ENCODE measurements at places on chromosomes 2 and 18.

- DNase-seq = no peak
These were observed 44.2 kb upstream of the MFF start for GRCh38 chr2:227280895-227281294.

DNA sequence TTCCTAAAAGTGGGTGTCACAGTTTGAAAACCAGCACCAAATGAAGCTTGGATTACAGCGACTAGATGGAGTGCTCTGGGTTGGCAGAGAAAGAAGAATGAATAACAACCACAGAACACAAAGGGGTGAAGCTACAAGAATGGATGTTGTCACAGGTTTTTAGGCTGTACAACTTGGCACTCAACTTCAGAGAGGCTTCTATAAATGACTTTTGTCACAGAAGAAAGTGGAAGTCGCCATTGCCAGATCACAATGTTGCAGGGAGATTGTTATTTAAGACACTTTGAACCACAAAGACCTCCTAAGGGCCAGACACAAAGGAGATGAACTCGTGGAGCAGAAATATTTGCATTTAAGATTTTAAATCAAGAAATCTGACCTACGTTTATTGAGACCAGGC is 354.2 kb downstream of the CDH7 start:
- DNase-seq = no peak

- DNase-seq = no peak
These were observed 41.8 kb downstream of the CCDC102B start for GRCh38 chr18:68839701-68840100.

DNA sequence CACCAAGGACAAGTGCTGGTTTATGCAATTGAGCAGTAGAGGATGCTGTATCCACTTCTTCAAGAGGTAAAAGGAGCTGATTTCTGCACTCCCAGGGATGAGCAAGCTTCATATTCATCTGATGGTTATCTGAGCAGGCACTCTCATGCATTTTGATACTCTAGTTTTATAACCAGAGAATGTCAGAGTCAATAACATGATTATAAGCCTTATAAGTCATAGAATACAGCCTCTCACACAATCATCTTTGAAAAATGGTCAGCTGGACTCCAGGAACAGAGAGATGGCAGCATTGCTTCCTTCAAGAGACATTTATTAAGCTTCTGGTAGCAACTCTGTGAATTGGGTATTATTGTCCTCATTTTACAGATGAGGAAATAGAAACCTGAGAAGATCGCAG is 167.1 kb downstream of the SLC8A1 start:
- no peak for DNase-seq

GRCh38 chr2:140862181-140862580 is 1268.6 kb downstream of the LRP1B start:
- DNase-seq = no peak

DNA sequence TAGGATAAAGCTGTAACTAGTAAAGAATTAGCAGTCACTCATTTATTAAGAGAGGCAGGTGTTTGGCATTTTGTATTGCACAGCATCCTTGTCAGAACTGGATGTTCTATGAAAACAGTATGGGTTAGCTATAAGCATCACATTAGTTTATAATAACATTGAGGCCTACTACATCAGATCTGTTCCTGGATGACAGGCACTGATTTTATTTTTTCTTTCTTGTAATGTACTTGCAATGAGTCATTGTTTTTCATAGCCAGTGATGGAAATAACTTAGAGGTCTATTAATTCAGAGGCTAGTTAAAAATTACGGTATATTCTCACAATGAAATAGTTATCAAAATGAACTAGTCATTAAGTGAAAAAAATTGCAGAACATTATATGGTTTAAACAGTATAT is 13.0 kb upstream of the RMDN2 start:
- no peak for DNase-seq

DNA sequence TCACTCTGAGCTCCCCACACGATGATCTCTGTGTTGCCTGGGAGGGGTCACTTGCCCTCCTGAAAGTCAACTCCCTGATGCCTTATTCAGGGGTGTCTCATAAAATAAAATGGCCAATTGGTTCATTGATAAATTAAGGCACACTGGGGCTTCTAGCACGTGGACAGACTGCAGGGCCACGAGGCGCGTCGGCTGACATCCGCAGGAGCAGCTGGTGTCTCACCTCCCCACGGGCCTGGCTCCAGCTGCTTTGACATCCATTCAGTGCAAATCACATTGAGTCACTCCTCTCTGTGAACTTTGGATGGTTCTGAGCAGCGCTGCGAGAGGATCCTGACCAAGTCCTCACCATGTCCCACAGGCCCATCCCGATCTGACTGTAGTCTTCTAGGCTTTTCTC is 4.6 kb upstream of the ST8SIA3 start:
- DNase-seq = no peak
